ENCODE measurements at places on chromosomes 5 and 9.

DNA sequence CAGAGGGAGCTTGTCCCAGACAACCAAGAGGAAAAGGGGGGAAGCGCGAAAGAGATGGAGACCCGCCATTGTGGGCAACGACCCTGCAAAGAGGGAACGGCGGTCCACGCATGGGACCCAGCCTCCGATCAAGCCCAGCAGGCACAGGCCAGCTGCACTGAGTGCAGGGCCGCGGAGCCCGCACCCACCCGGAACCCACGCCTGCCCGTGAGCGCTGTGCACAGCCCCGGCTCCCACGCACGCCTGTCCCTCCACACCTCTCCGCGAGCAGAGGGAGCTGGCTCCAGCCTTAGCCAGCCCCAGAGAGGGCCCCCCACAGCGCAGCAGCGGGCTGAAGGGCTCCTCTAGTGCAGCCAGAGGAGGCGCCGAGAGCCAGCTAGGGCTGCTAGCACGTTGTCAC is 416.5 kb downstream of the DMRTA1 start:
- H3K36me3 ChIP-seq, result peaks cover 3% of the 10 kb centered on the region
- no peaks in the 10 kb centered on the region for H3K4me1 ChIP-seq
- H3K27ac ChIP-seq, result no peak overlapping the region
- H3K27me3 ChIP-seq, result no peaks in the 10 kb centered on the region

DNA sequence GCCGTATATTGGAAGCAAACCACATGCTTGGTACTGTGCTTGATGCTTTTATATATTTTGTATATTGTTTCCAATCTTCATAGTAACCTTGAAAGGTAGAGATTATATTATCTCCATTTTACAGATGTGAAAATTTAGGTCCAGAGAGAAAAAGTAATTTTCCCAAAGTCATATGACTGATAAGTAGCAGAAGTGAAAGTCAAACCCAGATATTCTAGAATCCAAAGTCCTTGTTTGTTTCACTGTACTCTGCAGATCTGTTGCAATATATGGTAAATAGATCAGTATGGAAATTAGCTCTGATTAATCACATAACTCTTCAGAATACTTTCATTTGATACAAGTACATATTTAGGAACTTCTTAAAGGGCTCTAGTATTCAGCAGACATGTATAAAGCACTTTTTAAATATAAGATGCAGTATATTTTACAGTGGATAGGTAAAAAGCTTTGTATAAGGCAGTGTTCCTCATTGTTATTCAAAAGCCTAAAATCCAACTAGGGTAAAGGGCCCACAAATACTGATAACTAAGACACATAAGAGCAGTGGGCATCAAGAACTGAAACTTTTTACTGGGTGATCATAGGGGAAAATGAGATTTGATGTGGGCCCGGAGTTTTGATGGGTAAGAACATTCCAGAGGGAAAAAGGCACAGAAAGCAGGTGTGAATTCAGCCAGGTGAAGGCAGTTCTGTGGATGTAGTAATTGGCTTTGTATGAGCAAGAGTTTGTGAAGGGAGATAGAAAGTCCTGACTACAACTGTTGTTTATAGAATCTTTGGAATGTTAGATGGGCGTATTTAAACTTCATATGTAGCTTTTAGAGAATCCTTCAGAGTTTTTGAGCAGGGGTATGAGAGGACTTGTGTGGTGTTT is 25.0 kb downstream of the NDFIP1 start:
- no peaks in the 10 kb centered on the region for H3K27me3 ChIP-seq
- no peak overlapping the region for H3K27ac ChIP-seq
- H3K4me3 ChIP-seq, result no peak overlapping the region

DNA sequence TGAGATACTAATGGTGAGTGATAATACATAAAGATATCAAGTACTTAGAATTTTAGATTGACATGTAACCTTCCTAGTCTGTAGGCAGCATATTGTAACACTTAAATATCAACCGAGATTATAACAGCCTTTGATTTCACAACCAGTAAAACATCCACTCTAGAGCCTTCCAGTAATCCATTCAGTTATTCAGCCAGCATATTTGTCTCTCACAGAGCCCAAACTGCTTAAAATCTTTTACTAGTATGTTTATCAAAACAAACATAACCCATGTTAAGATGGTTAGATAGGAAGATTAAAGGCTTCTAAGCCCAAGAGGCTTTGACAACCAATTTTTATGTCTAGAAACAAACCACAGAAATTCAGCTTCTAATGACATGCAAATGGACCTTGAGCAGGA is 177.9 kb upstream of the FST start:
- H3K36me3 ChIP-seq, result no peaks in the 10 kb centered on the region
- H3K4me3 ChIP-seq, result no peak overlapping the region
- no peaks in the 10 kb centered on the region for H3K4me1 ChIP-seq
- H3K27me3 ChIP-seq, result peaks cover 14% of the 10 kb centered on the region
- DNase-seq, result no peak

DNA sequence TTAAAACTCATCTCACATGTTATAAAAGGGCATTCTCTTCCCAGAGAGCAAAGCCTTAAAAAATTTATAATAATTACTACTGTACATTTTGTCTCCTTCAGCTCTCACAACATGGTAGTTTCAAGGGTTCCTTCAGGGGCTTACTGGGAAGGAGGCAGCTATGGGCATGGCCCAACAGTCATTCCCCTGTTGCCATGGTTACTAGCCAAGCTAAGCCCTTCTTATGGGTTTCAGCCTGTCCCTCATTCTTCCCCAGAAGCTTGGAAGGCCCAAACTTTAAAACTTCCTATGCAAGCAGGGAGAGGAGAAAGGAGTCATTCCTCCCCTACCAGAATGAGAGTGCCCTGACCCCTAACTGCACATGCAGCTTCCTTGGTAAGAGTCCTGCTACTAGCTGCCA is 82.2 kb upstream of the CNTLN start:
- H3K4me3 ChIP-seq, result no peak overlapping the region
- H3K4me1 ChIP-seq, result no peaks in the 10 kb centered on the region
- H3K27ac ChIP-seq, result no peak overlapping the region
- no peaks in the 10 kb centered on the region for H3K27me3 ChIP-seq

DNA sequence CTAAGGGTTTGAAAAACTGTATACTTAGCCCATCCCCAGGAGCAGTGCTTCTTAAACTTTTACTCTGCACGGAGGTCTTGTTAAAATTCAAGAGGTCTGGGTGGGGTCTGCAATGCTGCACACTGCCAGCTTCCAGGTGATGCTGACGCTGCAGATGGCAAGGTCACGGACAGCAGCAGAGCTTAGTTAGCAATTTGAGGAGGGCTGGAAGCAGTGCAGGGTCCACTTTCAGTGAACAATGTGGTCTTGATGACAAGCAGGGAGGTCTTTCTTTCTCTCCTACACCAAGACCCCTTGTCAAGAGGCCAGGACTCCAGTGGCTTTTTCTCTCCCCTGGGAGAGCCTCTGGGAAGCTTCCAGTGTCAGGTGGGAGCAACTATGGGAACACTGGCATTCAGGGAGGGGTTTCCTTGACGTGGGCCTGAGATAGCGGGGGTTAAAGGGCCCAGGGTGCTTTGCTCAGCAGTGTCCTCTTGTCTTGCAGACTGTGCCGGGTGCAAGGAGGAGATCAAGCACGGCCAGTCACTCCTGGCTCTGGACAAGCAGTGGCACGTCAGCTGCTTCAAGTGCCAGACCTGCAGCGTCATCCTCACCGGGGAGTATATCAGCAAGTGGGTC is 65.0 kb upstream of the AFAP1L1 start:
- no peaks in the 10 kb centered on the region for H3K36me3 ChIP-seq
- no peak for DNase-seq
- H3K27me3 ChIP-seq, result no peaks in the 10 kb centered on the region

- DNase-seq, result no peak
- no peaks in the 10 kb centered on the region for H3K36me3 ChIP-seq
- no peak overlapping the region for H3K4me3 ChIP-seq
- H3K27ac ChIP-seq, result no peak overlapping the region
- no peaks in the 10 kb centered on the region for H3K4me1 ChIP-seq
Measured at GRCh38 chr5:73908395-73908794, 282.4 kb downstream of the ARHGEF28 start.
